ENCODE measurements at places on chromosomes 6 and 20.

- DNase-seq: no peak
Observed at GRCh38 chr20:40314278-40314677, 374.8 kb downstream of the MAFB start.

DNA sequence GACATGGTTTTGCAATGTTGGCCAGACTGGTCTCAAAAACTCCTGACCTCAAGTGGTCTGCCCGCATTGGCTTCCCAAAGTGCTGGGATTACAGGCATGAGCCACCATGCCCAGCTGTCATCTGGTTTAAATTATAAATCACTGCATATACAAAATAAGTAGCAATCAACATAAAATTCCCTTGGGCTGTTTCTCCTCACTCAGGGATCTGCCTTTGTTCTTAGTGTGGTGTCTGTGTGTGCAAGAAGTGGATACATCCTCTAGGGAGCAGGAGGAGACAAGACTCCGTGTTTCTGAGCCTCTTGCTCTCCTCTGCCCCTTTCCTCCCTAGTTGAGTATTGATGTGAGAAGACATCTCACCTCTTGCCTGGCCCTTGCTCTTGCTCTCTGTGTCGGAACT is 65.2 kb upstream of the ADGRF4 start:
- DNase-seq: no peak

GRCh38 chr6:99813565-99813964 is 180.5 kb downstream of the MCHR2 start:
- no peak for DNase-seq

DNA sequence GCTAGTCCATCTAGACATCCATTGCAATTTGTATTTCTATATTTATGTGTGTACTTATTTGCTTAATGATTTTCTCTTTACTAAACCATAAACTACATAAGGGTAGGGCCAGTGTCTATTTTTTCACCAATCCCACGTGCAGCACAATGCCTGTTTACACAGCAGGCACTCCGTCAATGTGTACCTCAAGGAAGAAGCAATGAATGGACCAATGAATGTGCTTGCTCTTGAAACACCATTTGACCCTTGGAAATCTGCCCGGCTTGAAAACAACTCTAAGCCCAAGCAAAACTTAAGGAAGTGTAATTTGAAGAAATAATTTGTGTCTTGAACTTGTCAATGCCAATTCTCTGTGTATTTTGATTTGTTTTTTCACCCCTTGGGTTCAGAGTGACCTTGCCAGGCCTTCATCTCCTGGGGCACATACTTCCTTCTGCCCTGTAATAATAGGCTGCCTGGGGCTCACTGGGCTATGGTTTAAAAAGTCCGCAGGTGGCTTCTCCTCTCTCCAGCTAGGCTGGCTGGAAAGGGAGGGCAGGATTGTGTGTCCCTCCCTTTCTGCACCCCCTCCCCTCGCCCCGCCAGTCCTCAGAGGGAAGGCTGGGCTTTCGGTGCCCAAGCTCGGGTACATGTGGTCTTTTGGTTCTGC is 140.8 kb upstream of the ARMC2 start:
- DNase-seq: no peak

- DNase-seq: peak; percentile 72
Observed at GRCh38 chr6:157323255-157323965, at the start of gene TMEM242. TMEM242 (minus strand) TSS chr6:157323519; CDS start chr6:157323499, 20 bp downstream.

GRCh38 chr20:50409495-50409894 is 100.7 kb upstream of the PTPN1 start:
- no peak for DNase-seq

GRCh38 chr6:150661216-150662007 is 61.7 kb downstream of the PLEKHG1 start:
- DNase-seq: no peak

DNA sequence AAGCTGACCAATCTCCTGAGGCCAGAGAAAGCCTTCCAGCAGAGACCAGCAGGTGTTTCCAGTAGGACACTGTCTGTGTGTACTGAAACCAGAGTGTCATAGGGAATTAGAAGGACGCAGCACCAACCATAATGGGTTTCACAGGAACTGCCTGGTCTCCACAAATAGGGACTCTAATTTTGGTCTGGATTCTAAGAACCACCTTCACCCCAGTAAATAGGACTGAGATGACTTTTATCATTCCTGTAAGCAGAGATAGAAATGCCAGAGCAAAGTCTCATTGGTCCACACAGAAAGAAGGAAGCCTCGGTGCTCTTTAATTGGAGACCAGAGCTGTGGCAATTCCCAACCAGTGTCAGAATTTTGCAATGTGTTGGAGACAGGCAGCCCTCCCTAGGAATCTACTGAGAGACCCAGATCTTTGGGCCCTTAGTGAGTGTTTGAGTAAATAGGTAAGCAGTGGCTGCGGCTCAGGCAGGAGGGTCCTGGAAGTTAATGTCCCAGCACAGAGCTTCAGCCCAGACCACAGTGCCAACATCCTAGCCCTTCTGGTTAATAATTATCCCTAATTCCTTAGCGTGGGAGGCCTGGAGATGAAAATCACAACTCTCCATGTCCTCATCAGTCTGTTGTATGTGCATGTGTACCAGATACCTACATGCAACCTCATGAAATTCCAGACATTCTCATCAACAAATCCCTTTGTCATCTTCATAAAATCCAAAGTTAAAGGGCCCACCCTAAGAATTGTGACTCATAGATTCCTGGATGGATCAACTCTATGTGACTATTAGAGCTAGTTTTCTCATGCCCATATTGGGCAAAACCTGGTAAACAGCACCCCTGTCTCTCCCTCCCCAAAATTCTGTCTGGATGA is 81.2 kb downstream of the UNC5CL start:
- DNase-seq: no peak

GRCh38 chr20:11686195-11686594 is 231.5 kb upstream of the BTBD3 start:
- DNase-seq: no peak

DNA sequence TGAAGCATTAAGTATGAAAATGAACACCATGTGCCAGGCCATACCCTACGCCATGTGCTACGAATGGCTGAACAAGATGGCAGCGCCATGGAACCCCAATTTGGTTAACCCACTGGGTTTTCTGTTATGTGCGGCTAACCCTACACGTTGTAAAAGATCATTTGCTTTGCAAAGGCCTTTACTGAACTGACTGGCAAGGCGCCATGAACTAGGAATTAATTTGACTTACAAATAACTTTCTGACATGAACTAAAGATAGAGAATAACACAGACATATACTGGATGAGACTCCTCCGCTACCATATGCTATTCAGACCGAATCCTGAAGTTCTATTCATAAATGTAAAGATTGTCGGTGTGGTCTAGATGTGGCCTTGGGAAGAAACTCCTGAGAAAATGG is 3.9 kb downstream of the CNKSR3 start:
- no peak for DNase-seq

DNA sequence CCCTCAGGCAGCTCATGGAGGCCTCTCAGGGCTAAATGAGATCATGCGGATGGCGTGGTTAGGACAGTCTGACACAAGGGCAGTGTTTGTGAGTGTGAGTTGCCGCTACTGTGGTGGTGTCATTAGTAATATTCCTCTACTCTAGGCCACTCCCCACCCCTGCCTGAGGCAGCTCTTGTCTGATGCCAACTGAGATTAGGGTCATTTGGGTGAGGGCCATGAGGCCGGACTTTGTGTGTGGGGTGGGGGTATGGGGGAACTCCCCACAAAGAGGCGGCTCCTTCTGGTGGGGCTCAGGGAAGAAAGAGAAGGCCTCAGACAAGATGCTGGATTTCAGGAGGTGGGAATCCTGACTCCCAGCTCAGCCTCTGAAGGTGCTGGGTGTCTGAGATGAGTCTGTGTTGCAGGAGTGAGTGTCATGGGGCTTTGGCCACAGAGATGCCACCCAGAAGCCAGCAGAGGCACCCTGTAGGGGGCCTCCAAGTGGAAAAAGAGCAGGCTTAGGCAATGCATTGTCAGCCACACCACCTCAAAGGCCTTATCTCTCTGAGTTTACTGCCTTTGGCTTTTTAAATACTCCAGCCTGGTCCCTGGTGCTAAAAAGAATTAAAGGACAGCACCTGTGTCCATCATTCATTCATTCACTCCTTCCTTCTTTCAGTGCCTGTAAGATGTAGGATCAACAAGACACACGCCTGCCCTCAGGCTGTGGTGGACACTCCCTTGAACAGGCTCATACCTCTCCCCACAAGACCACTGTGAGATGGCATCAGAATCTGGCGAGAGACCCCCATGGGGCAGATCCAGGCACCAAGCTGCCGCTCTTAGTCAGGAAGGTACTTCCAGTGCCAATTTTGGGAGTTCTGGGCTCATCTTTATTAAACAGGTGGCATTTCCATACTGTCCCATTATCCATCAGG is 175.2 kb downstream of the MRPL14 start:
- no peak for DNase-seq

GRCh38 chr20:48456366-48457192 is 371.2 kb downstream of the PREX1 start:
- DNase-seq: no peak
